ENCODE measurements at places on chromosomes 4 and X.

- DNase-seq = no peak
These were observed 294.7 kb downstream of the NAF1 start for GRCh38 chr4:162871990-162872389.

DNA sequence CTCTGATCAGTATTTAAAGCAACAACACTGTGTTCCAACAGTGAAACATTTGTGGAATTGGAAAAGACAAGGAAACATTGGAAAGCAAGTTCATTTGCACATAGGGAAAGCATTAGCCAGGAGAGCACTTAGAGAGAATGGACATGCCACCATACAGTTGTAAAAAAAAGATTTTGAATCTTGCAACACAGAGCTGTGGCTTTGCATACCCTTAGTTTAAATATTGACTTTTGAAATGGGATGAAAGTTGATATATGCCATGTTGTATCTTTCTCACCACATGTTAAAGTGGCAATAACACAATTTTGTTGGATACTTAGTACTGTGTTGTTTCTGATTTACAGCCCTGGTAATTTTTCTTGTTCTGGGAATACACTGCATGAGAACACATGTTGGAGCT, 208.1 kb downstream of the BMPR1B start:
- no peak for DNase-seq

- DNase-seq = no peak
These were observed 366.7 kb downstream of the PCDH7 start for GRCh38 chr4:31086756-31087330.

- no peak for DNase-seq
These were observed 348.5 kb downstream of the INPP4B start for GRCh38 chr4:142497606-142498005.

DNA sequence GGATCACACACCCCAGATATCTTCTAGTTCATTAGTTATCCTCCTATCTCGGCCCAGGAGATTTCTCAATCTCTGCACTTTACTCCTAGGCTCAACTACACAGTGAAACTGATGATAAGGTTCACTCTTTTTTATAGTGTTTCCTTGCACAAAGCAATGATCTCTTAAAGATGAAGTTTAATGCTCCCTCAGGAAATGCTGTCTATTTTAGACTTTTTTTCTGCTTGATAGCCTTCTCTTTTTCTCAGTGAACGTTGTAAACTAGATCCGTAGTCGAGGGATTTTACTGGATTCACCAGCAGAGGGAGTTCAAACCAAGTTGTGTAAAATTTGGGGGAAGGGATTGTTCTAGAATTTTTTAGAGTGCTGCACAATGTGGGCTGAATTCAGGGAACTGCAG, 269.6 kb downstream of the GBA3 start:
- DNase-seq = peak; percentile 4

DNA sequence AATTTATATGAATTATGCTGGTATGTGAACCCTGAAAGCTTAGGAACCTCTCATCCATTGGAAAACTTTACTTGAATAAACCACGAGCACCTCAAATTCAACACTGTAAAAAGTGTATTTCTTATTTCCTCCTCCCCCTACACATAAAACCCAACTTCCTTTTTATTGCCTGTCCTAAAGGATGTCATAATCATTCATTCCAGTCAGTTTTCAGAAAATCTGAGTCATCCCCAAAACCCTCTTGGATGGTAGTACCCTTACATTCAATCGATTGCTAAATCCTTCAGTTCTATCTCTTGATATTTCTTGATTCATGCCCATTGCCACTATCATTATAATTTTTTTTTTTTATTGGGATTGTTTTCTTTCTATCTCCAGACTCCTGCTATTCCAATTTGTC, 91.1 kb upstream of the ATP8A1 start:
- DNase-seq = no peak

All from HL-60 (cell line).